ENCODE measurements at places on chromosomes 1 and 21.

- DNase-seq = no peak
Measured at GRCh38 chr1:108664481-108664880, 3.6 kb upstream of the HENMT1 start.

GRCh38 chr1:74767490-74767889, 34.5 kb downstream of the TYW3 start:
- DNase-seq = no peak

DNA sequence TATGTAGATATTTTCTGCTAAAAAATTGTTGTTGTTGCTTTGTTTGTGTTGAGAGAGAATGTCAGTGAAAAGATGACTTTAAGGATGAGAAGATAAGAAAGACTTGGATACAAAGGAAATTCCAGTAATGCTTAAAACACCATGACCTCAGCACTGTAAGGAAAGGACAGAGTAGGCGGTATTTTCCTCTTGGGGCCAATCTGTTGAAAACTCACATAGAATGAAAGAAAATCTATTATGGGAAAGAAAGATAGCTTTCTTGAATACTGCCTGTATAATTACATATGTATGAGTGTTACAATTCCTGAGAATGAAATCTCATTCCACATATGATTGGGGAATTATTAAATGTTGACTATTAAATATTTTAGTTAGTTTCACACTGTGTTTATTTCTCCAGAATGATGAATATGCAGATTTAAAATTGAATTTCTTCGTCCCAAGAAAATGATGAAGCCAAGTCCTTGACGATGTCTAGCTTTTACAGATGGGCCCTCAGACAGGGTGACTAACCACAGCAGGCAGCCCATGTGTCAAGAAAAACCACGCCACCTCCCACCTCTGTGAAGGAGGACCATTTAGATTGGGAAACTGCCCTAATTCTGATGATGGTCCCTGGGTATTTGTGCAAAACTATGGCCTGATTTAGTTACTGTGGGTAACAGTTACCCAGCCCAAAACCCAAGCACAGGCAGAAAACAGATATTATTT, 49.7 kb upstream of the LMO4 start:
- DNase-seq = no peak

DNA sequence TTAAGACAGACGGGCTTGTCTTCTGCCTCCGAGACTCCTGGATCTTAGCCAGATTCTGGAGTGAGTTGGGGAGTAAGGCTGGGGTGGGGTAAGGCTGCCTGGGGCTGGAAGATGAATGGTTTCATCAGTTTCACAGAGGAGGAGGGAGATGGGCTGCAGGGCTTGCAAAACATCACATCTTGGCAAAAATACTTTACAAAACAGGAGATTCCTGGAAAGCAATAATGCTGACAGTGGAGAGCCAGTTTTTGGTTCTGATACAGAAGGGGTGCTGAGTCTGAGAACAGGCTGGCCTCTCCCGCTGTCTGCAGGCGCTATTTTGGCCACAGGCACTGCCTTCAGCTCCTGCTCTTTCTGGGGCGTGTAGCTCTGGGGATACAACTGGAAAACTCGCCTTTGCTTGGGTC, 83.4 kb upstream of the KCNE2 start:
- no peak for DNase-seq

- no peak for DNase-seq
Measured at GRCh38 chr1:38228718-38229117, 182.1 kb upstream of the POU3F1 start.

GRCh38 chr1:11790880-11791715, 14.7 kb downstream of the MTHFR start:
- no peak for DNase-seq

DNA sequence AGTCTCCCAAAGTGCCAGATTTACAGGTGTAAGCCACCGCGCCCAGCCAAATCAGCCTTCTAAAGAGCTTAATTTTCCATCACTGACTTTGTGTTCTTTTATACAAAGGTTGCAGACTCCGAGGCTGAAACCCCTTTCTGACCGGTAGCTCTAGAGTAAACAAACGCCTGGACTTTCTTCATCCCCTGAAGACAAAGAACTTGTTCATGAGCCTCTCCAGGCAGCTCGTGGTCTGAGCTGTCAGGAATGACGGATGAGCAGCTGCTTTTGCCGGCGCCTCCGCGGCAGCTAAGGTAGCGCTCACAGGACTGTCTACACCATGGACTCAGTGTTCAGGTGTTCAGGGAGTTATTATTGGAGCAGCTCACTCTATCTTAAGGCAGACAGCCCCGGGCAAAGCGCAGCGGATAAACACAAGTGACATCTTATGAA, 128.5 kb upstream of the ERRFI1 start:
- DNase-seq = no peak

GRCh38 chr1:33257207-33257771, 997 bp downstream of the ZNF362 start:
- no peak for DNase-seq

- no peak for DNase-seq
Measured at GRCh38 chr1:58030456-58030855, 516.1 kb downstream of the OMA1 start.

GRCh38 chr1:53246261-53247134, 8.2 kb upstream of the MAGOH start:
- no peak for DNase-seq

GRCh38 chr1:38296047-38296446, 249.5 kb upstream of the POU3F1 start:
- DNase-seq = no peak

- no peak for DNase-seq
Measured at GRCh38 chr1:8681911-8682310, 135.5 kb downstream of the RERE start.

DNA sequence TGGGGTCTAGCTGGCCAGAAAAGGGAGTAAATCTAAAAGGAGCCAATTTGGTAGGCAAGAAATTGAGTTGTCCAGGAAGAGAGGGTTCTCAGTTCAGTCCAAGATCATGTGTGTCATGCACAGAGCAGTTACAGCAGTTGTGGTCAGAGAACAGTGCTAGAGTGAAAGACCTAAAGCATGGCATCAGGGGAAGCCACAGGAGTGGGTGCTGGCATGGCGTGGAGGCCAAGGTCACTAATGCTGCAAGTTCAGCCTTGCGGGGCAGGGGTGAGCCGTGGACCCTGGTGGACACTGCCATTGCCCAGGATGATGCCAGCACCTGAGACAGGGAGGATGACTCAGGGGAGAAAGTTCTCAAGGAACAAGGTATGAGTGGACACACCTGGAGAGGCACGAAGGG, 16.6 kb upstream of the TMEM125 start:
- no peak for DNase-seq

All from CD4-positive, alpha-beta T cell treated with Interleukin-2 at 100 ng/mL for 4 hours (primary cell).